ENCODE measurements at places on chromosomes 4 and X.
A peak's percentile ranks its signal among the peaks of the same experiment; 100 is the strongest.

GRCh38 chrX:111123606-111124179 is 27.7 kb downstream of the PAK3 start:
- DNase-seq, result no peak

GRCh38 chrX:31931225-31931624 is 859.4 kb upstream of the FTHL17 start:
- peak; percentile 77 for DNase-seq

DNA sequence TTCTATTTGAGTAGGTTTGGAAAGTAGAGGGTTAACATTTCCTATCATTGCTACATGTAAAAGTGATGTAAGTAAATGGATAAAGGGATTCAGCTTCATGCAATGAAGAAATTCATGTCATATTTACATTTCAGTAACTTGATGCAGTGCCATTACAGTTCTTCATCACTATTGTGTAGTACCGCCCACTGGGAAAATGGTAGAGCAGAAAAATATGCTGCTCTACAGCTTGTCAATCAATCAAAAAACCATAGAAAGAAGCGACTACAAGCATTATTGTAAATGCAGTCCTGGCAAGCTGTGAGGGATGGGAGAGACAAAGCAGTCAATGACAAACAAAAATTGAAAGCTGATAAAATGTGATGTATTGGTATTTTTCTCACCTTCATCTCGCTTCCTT is 1597.9 kb downstream of the RPA4 start:
- no peak for DNase-seq

DNA sequence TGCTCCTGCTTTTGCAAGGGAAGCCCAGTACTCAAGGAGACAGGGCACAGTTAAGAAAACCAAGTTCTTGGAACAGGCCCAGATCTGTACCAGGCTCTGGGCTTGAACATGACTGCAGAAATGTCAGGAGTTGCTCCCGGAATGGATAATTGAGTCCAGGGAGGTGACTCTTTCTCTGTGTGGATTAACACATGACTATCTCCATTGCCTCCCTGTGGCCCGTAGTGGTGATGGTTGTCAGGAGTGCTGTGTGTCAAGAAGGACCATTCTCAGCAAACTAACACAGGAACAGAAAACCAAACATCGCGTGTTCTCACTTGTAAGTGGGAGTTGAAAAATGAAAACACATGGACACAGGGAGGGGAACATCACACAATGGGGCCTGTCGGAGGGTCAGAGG is 39.9 kb downstream of the CCKAR start:
- DNase-seq, result no peak

- no peak for DNase-seq
Observed at GRCh38 chrX:1545776-1546408, 8.9 kb upstream of the P2RY8 start.

DNA sequence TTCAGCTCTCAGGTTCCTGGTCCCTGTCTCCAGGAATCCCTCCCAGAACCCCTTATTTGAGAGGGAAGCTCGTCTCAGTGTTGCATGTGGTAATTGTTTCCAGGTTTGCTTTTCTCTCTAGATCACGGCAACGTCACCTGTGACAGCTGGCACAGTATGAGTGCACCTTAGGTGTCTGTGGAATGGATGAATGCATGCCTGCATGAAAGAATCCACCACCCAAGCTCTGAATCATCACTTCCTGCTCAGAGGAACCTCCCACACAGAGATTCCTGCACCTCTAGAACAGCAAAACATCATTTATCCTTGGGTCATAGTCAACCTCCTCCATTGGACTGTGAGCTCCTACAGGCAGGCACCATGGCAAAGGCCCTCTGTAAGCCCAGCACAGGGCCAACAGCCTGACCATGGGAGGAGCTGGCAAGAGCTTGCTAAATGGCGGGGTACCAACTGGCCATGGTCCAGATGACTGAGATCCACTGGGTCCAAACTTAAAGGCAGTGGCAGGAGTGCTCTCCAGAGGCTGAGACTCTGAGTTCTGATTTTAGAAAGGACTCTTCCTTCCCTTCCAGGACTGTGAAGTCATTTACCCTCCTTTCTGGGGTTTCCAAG is 116.2 kb downstream of the SLC2A9 start:
- DNase-seq, result no peak

GRCh38 chr4:31081366-31081765 is 361.2 kb downstream of the PCDH7 start:
- DNase-seq, result peak; percentile 60

DNA sequence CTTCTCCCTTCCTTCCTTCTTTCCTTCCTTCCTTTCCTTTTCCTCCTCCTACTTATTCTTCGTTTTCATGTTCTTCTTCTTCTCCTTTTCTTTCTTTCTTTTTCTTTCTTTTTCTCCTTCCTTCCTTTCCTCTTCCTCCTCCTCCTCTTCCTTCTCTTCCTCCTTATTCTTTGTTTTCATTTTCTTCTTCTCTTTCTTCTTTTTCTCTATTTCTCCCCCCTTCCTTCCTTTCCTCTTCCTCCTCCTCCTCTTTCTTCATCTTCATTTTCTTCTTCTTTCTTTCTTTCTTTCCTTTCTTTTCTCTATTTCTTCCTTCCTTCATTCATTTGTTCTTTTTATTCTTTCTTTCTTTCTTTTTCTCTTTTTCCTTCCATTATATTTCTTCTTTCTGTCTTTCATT is 671.6 kb downstream of the IQCM start:
- no peak for DNase-seq

DNA sequence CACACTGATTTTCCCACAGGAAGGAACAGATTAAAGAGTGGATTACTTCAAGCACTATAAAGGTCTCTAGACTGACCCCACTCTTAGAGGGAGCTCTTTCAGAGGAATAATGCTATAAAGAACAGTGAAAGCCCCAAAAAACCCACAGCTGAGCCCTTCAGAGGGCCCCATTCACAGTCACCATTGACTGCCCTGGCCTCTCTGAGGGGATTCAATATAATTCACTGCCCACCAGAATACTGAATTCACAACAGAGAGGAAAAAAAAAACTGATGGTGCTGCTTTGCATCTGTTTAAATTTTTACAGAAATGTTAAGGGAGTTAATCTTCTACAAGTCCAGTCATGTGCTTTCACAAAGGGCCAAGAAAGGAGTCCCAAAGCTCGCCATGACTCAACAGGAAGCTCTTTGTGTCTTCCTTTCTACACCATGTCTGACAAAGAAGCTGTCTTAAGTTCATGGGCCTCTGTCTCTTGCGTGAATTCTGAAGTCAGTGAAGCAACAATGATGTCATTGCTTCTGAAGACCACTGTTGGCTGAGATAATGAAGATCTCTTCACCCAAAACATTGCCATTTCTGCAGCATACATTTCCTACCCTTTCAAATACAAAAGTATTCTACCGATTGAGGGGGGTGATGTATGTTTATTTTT is 174.9 kb downstream of the ADAMTS3 start:
- DNase-seq, result no peak

GRCh38 chr4:119070301-119070700 is 65.3 kb upstream of the MYOZ2 start:
- DNase-seq, result no peak

GRCh38 chr4:139893801-139894200 is 228.2 kb downstream of the MGST2 start:
- DNase-seq, result no peak

GRCh38 chr4:47914926-47915237 is 499 bp upstream of the NFXL1 start:
- no peak for DNase-seq

GRCh38 chr4:122015203-122015602 is 63.3 kb upstream of the TRPC3 start:
- DNase-seq, result no peak

- no peak for DNase-seq
Observed at GRCh38 chr4:13527981-13528820, 16.1 kb downstream of the NKX3-2 start.

- no peak for DNase-seq
Observed at GRCh38 chrX:57871463-57871862, 38.8 kb downstream of the ZXDA start.

DNA sequence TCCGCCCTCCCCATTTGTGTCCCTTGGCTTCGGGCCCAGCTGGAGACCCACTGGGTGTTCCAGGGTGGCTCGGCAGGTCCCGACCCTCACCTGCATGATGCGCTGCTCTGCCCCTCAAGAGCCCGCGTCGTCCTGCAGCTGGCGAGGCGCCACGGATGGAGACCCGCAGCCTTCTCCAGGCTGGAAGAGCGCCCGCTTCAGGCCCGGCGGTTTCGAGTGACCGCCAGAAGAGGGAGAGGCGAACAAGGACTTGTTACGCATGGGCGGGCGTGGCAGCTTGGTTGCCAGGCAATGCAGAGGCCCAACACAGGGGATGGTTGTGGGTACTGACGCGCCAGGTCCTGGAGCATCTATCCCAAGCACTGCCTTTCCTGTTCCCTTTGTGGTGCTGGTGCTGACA is at the start of gene PDCL2:
PDCL2 (minus strand) TSS at position 232 of the 400 bp plus-strand sequence; CDS start at position 96, 136 bp downstream.
- DNase-seq, result no peak

DNA sequence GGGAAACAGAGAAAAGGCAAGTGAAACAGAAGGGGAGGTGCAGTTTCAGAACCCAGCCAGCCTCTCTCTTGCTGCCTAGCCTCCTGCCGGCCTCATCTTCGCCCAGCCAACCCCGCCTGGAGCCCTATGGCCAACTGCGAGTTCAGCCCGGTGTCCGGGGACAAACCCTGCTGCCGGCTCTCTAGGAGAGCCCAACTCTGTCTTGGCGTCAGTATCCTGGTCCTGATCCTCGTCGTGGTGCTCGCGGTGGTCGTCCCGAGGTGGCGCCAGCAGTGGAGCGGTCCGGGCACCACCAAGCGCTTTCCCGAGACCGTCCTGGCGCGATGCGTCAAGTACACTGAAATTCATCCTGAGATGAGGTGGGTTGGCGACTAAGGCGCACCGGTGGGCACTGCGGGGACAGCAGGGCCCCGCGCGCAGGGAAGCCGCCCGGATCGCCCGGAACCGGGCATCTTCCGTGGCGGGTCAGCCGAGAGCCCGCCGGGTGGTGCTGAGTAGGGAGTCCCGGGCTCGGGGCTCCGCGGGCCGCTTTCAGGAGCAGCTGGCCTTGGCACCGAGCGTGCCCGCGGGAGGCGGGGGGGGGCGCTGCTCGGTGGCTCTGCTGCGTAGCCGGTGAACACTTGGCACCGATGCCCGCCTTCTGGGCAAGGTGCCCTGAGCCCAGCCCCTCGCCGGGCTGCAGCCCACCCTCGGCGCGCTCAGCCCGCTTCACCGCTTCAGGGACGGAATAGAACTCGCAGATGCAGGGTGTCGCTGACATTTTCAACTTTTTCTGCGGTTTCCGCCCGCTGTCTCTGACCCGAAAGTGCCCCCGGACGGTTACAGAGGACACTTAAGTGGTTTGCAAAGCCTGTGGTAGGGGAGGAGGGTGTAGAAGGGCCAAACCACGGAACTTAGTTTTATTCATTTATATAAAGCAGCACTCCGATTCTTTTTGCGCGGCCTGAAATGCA is at the start of gene CD38:
CD38 (plus strand) TSS at position 40 of the 953 bp plus-strand sequence; CDS start at position 127, 87 bp downstream.
- peak; percentile 18 for DNase-seq

DNA sequence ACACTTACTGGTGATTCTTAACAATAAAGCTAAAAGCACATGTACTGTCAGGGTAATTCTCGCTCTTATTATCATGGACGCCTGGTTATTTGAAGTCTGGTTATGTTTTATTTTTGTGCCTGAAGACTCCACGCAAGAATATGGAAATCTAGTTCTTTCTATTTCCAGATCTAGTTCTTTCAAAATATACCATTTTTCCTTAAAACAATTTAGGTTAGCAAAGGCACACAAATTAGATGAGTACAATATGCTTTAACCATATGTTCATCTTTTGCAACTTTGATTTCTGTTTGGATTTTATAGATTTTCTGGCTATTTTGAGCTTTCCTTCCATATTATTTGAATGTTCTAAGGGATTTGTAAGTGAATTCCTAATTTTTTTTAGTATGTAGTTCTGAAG is 1783.1 kb downstream of the PCDH7 start:
- DNase-seq, result no peak

DNA sequence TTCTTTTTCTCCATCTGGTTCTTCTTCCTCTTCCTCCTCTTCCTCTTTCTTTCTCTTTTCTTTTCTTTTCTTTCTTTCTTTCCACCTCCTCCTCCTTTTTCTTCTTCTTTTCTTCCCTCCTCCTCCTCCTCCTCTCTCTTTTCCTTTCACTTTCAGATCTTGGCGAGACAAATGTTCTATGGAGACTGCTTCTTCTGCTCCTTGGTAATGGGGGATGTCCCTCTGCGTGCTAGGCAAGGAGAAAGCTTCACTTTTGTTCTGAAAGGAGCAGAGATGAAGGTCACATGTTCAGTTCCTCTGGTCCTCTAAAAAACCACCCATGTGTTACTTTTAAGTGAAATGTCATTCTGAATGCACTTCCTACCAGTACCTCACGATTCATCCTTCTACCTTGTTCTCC is 33.2 kb downstream of the NBDY start:
- DNase-seq, result no peak

DNA sequence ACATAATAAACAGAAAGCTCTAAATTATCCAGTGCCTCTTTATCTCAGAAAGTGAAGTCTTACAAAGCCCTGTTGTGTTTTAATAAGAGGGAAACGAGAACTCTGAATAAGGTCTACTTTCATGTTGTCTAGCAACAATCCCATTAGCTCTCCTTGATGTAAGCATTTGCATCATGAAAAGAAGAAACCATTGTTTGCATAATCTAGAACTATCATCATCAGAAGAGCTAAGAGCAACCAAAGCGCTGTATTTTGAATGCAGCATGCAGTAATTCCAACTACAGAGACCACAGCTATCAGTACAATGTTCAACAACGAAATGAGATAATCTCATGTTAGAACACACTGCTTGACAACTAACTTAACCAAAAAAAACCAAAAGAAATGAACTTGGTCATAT is 257.1 kb downstream of the CAMK2D start:
- no peak for DNase-seq

DNA sequence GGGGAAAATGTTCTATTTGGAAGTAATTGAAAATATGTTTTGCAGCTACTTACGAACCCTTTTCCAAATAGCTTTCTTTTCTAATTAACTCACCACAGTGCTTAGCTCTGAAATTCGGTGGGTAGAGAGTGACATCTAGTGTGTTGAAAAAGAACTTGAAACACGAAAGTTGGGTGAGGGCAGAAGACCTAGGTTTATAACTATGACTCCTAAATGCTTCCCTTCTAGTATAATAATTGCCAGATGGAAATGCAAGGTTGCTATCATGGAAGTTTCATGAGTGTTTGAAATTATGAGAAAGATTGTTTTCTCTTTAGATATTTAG is 77.3 kb upstream of the NOCT start:
- DNase-seq, result peak; percentile 70

DNA sequence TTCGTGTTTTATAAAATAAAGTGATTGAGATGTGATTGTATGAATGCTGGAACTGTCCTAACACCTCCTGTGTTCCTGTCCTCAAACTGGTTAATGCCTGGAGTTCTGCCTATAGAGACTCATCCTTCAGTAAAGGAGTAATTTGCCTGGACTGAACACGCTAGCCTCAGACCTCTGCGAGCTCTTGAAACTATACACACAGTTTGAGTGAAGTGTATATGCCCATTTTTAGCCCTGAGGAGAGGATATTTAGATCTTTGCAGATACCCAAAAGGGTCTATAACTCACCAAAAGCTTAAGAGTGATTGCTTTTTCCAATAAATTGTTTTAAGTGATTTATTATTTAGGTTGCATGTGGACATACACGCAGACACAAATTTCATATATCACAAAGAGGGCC is 29.9 kb upstream of the STIM2 start:
- no peak for DNase-seq

GRCh38 chr4:174461466-174462106 is 60.7 kb downstream of the HPGD start:
- no peak for DNase-seq

GRCh38 chr4:18441203-18441590 is 419.6 kb upstream of the LCORL start:
- DNase-seq, result no peak

Measured in fibroblast of skin of scalp (primary cell).